ENCODE measurements at places on chromosomes 1 and 21.

DNA sequence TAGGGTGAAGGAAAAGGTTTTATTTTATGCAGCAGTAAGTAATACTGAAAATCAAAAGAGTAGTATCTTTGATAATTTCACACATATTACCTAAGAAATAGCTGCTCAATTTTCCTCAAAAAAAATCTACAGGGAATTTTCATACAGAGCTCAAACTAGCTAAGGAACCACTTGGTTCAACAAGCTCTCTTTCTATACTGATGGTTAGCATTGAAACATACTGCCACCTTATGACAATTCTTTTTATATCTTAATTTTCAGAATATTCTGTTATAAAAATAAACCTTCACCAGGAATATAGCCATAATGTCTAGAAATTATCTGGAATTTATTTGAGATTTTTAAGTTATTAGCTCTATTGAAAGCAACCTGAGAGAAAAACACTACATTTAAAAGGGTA, 142.1 kb downstream of the DPYD start:
- no peak for DNase-seq

DNA sequence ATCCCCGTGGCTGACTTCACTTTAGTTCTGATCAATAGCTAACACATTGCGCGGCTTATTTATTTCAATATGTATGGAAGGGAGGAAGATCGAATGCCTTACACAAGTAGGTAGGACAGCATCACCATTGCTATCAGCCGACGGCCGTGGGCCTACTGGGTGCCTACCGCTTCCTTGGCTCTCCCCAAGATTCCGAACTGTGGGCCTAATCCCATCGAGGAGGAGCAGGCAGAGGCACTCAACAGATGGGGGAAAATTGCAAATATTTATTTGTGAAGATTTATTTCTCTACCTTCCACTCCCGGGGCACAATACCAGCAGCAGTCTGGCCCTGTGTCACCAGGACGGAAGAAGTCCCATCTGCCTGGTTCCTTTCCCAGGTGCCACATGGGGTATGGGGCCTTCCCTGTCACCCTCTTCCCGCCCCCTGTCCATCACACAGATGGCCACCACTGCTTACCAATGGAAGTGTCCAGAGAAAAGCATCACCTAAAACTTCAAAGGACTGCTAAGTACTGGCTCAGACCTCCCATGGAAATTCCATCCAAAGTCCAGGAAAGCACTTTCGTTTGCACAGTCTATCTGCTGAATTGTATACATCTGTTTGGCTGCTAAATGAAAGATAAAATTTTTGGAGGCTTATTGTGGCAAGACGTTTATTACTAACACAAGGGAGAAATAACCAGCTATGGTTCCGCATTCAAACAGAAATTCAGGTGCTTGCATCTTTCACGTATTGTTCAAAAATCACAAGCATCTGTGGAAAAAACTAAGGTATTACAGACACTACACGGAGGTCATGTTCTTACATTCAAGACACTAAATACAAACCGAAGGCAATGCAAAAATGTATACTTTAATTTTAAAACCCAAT, 11.8 kb downstream of the AGT start:
- DNase-seq = no peak

DNA sequence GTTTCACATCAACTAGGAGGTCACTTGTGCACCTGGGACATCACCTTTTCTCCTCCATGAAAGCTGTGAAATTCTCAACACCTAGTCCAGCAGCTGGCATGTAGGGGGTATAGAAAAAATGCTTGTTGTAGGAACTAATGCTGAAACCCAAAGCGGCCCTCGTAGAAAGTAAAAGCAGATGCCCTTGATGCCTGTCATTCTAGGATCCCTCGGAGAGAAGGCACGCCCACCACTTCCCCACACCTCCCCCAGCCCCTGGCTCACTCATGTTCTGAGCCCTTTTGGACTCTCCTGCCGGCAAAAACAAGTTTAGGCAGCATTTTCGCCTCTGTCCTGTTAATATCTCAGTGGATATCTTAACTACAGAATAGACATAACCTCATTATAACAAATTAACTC, 36.5 kb downstream of the RIPK4 start:
- no peak for DNase-seq

DNA sequence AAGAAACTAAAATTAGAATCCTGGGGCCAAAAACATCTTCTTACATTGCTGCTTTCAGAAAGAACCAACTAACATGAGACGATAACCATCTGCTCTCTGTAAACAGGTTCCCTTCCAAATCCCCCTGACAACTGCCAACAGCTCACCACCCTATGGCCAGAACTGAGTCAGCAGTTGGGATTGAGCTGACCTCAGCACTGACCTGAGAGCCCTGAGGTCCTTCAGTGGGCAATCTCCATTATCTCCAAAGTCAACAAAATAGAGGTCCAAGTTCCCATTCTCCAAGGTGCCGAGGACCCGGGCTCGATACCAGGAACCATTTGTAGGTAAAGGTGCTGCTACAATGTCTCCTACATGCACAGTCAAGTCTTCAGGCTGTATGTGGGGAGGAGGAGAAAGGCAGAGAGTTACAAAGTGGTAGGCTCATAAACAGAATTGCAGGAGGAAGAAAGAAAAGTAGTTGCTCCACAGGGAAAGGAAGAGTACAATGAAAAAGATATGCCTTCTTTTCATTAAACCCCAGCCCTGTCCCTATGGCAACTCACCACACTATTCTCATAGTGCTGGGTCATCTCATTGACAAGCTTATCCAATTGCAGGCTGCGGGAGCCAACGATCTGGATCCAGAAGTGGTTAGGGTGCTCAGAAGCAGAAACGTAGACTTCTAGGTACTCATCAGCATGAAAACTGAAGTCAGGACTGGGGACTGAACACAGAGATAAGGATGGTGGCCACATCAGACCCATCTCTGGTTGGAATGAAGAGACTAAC, 12.8 kb upstream of the MRPL9 start:
- no peak for DNase-seq

GRCh38 chr1:172323686-172324085, 96.8 kb upstream of the C1orf105 start:
- no peak for DNase-seq

- no peak for DNase-seq
Observed at GRCh38 chr1:36717431-36717830, 234.7 kb upstream of the CSF3R start.

GRCh38 chr1:93186667-93187066, 6.1 kb downstream of the CCDC18 start:
- DNase-seq = no peak

- no peak for DNase-seq
Observed at GRCh38 chr1:238960071-238960470, 426.3 kb upstream of the CHRM3 start.

GRCh38 chr1:229839800-229840199, 213.8 kb downstream of the URB2 start:
- DNase-seq = no peak

GRCh38 chr1:185559684-185560331, 174.4 kb upstream of the HMCN1 start:
- DNase-seq = no peak

- DNase-seq = no peak
Observed at GRCh38 chr1:178752891-178753290, 27.8 kb downstream of the RALGPS2 start.

GRCh38 chr1:24425441-24425840, 9.8 kb downstream of the NIPAL3 start:
- no peak for DNase-seq

- no peak for DNase-seq
Observed at GRCh38 chr1:55622074-55622473, 406.9 kb upstream of the USP24 start.

DNA sequence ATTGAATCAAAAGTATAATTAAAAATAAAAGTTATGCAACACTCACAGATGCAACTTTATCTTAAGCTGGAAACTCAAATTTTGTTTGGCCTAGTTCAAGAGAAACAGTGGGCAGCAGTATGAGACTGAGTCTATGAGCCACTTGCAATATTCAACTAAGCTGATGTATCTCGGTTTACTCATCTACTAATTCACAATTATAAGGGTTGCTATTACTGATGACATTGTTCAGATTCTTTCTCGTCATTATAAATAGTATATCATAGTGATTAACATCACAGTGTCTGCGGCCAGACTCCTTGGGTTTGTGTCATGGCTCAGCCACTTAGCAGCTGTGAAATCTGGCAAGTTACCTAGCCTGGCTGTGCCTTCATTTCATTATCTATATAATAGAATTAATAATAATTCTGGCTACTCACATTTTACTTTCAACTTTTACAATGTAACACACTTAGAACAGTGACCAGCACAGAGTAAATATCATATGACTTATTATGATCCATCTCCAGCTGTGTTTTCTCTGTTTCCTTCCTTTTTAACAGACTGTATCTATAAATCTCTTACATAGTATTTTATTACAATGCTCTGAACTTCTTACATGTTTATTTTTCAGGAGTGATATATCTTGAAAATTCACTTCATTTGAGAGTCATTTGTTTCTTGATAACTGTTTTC, 194.3 kb upstream of the RGS18 start:
- no peak for DNase-seq

- DNase-seq = no peak
Observed at GRCh38 chr1:247465796-247466195, 7.9 kb upstream of the OR2B11 start.

DNA sequence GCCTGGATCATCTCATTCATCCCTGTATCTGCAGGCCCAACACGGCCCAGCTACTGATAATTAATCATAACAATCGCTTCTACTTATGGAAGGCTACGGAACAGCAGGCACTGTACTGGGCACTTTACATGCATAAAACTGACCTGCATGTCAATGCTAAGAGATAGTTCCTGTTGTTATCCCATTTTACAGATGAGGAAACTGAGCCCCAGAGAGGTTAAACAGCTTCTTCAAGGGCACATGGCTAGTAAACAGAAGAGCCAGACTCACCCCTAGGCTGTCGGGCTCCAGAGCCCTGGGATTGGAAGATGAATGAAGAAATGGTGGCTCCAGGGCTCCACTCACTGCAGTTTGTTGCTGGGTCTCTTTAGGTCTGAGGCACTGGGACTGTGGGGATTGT, 27.3 kb upstream of the VPS13D start:
- no peak for DNase-seq

DNA sequence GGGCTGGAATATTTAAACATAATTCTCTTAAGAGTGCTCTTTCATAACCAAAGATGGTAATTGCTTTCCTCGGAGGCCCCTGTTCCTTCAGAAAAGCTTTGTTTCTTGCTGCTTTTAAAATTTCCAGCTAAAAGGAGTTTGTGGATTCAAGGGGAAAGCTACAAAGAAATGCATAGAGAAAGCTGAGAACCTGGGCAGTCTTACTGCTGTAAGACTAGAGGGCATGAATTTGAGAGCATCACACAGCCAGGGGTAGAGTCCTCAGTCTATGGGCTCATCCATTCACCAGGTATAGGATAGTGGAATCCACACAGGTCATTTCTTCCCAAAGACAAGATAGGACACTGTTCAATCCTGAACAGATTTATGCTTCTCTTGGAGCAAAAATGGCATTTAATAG, 186.3 kb upstream of the PLD5 start:
- DNase-seq = no peak

DNA sequence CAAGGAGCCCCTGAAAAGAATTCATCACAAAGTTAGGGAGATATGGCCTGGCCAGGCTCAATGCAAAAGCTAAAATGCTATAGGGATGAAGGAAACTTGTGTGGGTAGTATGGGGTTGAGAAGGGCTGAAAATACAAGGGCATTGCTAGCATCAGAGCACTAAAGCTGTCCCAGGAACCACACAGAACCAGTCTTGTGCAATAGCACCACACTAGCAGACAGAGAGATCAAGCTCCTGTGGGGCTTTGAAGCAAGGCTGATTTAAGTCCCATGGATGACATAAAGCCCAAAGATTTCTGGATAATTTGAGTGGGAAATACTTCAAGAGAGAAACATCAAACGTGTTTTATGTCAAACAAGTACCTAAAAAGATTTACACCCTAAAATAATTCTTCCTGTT, 97.1 kb downstream of the VAV3 start:
- DNase-seq = no peak
